Activated CD4-positive, alpha-beta memory T cell treated with anti-CD3 and anti-CD28 coated beads for 36 hours (primary cell): ENCODE measurements at places on chromosomes 16 and 17. TPM values are rescaled to one million over a fixed set of nuclear protein-coding genes. Genes with fewer than 3 reads are reported as not detected.

TMED6 gene
- 0.58 TPM for total RNA-seq

KRT12 gene
- total RNA-seq: not detected

CACNG5 gene
- not detected for total RNA-seq

SPATA32 gene
- total RNA-seq: 0.12 TPM

STAT3 gene
- 198 TPM for total RNA-seq

- DNase-seq: no peak
These were observed 197.2 kb downstream of the RGS9 start for GRCh38 chr17:65334406-65334805.

GRCh38 chr17:43669971-43670644 is 8.4 kb upstream of the MEOX1 start:
- no peak for DNase-seq

DNA sequence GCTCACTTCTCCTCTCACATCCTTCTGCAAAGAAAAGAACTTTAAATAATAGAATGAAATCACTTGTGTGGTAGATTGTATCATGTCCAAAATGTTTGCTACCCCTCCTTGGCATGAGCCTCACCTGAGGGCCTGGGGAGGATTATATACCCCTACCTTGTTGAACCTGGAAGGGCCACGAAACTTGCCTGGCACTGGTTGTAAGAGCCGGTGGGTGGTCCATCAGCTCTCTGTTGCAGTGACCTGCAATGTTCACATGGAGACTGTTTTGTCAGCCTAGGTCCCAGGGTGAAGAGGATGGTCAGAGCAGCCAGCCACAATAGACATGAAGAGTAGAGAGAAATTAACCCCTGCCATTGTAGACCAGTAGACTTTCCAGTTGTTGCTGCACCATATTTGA is 10.2 kb downstream of the RSAD1 start:
- no peak for DNase-seq

GRCh38 chr17:50361561-50362480 is 11.2 kb downstream of the MRPL27 start:
- peak; percentile 75 for DNase-seq

DNA sequence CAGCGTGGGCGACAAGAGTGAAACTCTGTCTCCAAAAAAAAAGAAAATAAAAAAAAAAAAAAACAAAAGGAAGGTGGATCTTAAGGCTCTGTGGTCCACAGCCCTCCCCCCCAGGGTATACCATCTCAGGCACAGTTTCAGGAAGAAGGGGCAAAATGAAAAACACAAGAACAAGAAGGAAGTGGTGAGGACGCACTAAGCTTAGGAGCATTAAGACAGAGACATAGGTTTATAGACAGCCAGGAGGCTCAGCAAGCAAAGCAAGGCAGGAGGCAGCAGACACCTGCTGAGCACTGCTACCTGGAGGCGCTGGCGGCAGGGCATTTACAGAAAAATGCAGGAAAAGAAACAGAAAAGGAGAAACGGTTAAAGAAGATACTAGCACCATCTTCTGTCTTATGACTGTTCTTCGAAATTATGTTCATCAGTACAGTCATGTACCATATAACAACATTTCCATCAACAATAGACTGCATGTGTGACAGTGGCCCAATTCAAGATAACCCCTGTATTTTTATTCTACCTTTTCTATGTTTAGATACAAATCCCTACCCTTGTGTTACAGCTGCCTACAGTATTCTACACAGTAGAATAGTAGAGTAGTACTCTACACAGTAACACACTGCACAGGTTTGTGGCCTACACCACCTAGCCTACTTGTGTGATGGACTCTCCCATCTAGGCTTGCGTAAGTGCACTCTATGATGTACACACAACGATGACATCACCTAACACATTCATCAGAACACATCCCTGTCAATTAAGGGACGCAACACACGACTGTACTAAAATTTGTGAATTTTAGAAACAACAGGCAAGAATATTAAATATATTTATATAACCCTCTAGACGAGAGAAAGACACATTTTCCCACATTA is 62.5 kb downstream of the XPO6 start:
- no peak for DNase-seq

DNA sequence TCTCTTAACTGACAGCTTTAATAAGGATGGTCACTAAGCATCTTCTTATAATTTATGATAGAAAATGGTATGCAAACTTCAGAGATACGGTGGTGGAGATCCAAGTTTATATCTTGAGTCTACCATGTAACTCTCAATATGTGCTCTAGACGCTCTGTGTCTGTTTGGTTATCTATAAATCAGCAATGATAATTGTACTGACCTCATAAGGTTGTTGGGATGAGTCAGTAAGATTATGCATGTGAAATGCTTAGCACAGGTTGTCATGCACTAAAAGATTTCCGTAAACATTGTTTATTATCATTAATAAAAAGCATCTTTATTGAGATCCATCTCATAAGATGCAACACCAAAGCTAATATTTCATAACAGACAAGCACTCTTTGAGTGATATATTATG is 1094.9 kb upstream of the EEF2KMT start:
- no peak for DNase-seq

- no peak for DNase-seq
These were observed 13.5 kb downstream of the RGS11 start for GRCh38 chr16:262121-262745.

- no peak for DNase-seq
These were observed 20.8 kb downstream of the TRPV2 start for GRCh38 chr17:16435925-16436886.

DNA sequence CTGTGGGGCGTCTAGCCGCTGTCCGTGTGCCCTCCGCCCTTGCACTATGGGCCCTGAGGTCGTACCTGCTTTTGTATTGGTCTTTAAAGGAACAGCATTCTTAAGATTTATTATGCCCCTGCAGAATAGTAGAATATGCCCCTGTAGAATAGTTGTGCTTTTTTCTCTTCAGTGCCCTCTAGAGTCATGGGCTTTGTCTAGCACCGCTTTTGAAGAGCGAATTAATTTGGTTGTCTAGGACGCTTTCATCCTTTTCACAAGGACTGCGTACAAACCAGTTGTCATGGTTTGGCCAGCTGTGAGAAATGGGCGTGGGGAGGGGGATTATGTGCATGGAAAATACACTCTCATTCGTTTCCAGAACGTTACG is 621 bp downstream of the CEP95 start:
- DNase-seq: peak; percentile 57

DNA sequence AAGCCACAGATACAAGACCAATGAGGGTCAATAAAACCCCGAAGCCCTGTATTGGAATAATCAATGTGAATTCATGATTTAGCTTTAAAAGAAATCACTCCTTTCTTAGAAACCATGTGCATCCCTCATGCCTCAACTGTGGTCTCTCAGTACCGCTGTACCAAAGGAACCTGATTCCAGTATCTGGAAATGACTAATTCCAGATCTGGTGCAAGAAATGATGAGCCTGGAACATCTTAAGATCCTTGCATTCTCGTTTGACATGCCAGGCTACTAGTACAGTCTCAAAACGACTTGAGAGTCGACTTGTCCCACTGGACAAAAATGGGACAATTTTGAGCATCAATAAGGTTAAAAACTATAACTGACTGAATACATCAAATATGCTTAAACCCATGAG is 21.2 kb downstream of the USP31 start:
- no peak for DNase-seq

DNA sequence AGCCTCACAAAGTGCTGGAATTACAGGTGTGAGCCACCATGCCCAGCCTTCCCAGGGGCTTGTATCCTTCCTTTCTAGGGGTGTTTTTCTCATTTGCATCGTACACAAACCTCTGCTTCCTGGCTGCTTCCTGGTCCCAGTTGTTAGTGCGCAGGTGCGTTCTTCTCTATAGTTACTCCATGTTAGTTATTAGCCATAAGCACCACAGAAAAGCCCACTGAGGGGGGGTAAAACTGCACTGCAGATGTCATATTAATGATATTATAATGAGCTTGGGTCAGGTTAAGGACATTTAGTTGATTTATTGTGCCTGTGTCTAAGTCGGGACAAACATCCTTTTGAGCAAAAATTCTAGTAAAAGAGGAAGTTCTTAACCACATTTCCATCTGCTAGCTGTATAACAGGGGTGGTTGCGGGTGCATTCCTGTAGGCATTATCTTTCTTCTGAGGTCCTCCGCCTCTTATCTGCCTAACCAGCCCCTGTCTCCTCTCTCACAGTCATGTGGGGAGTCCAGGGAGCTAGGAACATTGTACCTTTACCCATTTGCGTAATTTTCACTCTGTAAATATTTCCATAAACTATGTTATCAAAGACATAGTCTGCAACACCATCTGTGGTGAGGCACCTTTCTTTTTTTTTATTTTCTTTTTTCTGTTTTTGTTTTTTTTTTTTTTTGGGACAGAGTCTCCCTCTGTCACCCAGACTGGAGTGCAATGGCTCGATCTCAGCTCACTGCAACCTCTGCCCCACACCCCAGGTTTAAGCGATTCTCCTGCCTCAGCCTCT is 23.6 kb upstream of the ATF7IP2 start:
- peak; percentile 15 for DNase-seq

DNA sequence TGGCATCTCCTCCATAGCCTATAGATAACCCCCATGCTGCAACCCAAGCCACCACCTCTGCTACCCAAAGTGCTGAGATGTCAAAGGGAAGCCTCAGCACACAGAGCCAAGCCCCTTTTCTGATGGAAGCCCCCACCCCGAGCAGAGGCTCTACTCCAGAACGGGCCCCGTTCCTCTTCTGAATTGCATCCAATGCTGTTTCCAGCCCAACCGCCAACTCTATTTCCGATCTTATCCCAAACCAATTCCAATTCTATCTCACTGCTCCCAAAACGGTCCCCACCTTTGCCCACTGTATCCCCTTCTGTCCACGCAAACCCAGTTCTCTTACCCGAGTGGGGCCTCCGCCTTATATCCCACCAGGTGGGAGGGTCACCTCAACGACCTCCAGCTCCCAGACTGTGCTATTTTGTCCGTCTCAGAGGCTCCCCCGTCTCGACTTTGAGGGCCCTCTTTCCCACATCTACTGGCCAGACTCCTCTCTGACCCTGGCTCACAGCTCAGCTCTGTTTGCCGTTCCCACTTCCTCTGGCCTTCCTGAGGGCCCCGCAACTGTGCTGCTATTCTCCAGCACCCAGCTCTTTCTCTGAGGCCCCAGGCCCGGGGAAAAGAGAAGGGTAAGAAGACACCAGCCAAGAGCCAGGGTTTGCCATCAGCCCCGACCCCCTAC is 487 bp downstream of the SRL start:
- DNase-seq: no peak

GRCh38 chr16:87914812-87915211 is 21.5 kb downstream of the CA5A start:
- no peak for DNase-seq

DNA sequence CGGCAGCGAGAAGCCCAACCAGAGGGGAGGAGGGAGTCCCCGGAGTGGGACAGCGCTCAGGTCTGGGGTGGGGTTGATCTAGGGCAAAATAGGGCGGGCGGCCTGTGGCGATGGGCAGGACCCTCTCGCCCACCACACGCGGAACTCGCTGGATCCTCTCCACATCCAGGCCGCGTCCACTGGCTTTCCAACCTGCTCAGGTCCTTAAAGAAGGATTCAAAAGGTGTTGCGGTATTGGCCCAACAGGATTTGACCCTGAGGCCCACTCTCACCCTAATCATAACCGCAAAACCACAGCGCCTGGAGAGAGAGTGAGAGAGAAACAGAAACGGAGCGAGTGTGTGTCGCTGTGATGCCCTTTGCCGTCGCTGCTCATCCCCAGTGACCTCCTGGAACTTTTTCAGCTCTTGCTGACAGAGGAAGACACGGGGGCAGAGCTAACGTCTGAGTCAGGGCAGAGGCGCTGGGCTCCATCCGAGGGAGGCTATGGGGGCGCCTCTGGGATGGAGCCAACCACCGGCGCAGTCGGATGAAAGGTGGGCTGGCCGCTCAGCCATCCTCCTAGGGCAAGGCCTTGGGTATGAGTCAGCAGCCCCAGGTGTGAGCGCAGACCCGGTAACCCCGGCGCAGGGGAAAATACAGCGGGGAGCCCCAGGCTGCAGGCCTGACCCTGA is 16.7 kb upstream of the OR1F1 start:
- peak; percentile 80 for DNase-seq

DNA sequence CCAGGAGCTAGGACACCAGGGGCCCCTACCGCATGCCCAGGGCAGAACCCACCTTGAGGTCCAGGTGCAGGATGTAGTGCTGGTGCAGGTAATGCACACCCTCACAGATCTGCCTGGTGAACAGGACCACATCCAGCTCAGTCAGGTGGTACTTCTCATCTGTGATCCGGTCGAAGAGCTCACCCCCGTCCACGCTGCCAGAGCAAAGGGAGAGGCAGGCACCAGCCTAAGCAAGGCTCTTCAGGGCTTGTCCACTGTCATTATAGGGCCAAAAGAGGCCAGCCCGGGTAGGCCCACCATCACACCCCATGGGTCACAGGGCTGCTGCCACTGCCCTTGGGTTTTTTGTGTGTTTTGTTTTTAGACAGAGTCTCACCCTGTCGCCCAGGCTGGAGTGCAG is 21.0 kb downstream of the MYLK3 start:
- DNase-seq: no peak

DNA sequence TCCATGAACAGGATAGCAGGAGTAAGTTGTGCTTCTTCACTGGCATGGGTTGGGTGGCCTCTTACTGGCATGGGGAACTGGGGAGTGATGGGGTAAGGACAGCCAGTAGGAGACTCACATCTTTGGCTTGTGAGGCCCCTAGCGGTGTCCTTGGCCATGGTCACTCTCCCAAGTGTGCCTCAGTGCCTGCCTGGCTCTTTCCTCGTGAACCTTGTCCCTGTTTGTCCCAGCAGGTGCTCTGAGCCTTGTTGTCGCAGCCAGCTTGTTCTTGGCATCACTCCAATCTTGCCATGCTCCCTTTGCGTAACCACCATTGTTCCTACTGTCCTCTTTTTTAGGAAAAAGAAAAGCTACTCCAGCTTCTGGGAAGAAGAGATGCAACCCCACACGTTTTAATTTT is 53.6 kb upstream of the SDK2 start:
- no peak for DNase-seq

DNA sequence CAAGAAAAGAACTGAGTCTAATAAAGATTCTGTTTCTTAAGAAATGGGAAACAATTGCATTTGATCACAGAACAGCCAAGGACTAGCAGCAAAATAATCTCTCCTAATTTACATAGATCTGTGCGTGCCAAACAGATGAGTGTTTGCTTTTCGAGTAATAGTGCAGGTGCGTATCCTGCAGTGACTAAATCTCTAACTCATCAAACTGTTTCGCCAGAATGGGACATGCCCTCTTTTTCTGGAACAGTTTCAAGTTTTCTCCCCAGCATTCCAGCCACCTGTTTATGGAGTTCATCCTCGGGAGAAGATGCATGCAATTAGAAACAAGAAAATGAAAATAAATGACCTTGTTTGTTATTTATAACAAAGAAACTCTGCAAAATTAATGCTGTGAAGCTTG is 5.7 kb upstream of the TOX3 start:
- no peak for DNase-seq

DNA sequence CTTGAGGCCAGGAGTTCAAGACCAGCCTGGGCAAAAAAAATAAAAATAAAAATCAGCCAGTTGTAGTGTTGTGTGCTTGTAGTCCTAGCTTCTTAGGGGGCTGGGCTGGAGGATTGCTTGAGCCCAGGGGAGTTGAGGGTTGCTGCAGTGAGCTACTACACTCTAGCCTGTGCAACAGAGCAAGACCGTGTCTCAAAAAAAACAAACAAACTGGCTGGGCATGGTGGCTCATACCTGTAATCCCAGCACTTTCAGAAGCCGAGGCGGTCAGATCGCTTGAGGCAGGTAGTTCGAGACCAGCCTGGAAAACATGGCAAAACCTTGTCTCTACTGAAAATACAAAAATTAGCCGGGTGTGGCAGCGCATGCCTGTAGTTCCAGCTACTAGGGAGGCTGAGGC is 4.9 kb upstream of the UBALD2 start:
- DNase-seq: no peak
